ENCODE measurements at places on chromosomes 11 and 22.

GRCh38 chr22:46592390-46592872, 27.8 kb upstream of the GRAMD4 start:
- peak; percentile 26 for DNase-seq

GRCh38 chr11:91587131-91587530, 637.5 kb upstream of the FAT3 start:
- DNase-seq, result no peak

GRCh38 chr11:68031144-68031464, 623 bp downstream of the NDUFS8 start:
- peak; percentile 12 for DNase-seq

DNA sequence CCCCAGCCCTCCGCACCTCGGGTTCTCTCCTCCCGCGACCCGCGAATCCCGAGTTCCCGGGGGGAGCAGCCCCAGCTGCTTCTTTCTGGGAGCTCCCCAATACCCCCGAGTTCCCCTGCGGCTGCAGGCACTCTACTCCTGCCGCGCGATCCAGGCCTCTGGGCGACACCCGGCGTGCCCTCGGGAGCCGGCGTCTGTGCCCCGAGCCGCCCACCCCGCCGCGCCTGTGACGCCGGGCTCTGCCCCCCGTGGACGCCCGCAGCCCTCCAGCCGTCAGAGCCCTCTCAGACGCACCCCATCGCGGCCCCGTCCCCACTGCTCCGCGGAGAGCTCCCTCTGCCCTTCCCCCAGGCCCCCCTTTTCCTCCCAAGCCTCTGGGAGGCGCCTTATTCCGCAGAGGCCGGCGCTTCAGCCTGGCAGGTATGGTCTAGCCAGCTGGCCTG, 422 bp downstream of the GLB1L2 start:
- DNase-seq, result no peak

GRCh38 chr22:50139843-50140415, 30.6 kb upstream of the PANX2 start:
- no peak for DNase-seq

DNA sequence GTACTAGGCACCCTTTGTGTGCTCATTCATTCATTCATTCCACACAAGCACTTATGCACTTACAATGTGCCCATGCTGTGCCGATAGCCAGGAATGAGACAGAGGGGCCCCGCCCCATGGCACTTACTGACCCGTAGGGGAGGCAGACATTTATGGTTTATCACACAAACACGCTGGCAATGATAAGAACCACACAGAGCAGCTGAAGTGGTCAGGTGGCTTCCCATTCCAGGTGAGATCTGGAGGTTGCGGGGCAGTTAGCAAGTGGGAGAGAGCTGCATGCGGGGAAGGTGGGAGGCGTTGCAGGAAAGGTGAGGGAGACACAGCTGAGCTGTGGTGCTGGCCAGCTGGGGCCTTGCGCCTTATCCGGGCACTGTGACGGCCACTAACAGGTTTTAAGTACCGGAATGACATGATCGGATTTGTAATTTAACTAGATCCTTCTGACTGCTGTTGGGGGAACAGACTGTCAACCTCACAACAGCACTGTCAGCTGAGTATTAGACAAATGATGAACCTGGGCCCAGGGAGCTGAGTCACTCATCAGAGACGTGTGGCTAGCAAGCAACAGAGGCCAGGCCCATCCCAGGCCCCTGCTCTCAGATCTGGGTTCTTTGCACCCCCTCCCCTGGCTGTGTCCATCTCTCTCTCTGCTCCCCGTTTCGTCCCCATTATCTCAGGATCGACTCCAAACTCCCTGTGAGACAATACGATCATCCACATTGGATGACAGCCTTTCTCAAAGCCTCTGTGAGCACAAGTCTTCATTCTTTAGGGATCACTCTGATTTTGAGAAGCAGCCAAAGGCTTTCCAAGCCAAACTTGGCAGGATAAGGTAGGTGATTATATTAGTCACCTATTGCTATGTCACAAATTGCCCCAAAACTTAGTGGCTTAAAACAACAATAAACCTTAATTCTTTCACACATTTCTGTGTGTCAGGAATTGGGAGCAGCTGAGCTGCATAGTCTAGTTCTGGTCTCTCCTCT, 28.4 kb downstream of the RASD2 start:
- DNase-seq, result no peak

DNA sequence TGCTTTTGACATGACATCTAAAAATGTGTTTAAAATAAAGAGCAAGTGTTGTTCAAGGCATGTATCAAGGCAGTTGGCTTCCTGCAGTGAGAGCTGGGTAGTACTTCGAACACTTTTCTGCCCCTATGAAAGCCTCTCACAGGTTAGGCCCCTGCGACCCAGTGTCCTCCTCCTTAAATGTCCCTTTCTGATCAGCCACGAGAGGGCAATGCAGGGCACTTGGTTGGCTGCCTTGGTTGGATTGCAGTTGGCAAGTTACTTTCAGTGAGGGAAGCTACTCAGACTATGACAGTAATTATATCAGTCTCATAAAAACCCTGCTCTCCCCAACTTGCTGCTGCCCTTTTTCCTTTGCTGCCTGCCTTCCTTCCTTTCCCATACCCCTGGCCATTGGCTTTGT, 743.8 kb downstream of the NTM start:
- DNase-seq, result no peak

GRCh38 chr11:115872416-115872815, 368.2 kb upstream of the CADM1 start:
- DNase-seq, result no peak

- DNase-seq, result no peak
Observed at GRCh38 chr22:19097518-19097917, 24.7 kb downstream of the DGCR2 start.

DNA sequence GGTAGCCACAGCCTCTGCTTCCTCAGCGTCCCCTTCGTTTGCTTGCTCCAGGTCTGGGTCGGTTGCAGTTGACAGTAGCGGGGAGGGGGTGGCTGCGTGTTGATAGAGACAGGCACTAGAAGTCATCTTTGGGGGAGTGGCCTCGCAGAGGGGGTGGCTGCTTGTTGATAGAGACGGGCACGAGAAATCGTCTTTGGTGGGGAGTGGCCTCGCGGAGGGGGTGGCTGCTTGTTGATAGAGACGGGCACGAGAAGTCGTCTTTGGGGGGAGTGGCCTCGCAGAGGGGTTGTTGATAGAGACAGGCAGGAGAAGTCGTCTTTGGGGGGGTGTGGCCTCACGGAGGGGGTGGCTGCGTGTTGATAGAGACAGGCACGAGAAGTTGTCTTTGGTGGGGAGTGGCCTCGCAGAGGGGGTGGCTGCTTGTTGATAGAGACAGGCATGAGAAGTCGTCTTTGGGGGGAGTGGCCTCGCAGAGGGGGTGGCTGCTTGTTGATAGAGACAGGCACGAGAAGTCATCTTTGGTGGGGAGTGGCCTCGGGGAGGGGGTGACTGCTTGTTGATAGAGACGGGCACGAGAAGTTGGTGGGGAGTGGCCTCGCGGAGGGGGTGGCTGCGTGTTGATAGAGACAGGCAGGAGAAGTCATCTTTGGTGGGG, 328.3 kb downstream of the TBC1D22A start:
- DNase-seq, result peak; percentile 6

- no peak for DNase-seq
Observed at GRCh38 chr11:106540001-106540400, 462.5 kb downstream of the AASDHPPT start.

GRCh38 chr11:78318321-78319114, 99.1 kb downstream of the GAB2 start:
- DNase-seq, result no peak

- no peak for DNase-seq
Observed at GRCh38 chr22:37160027-37160426, 10.3 kb upstream of the IL2RB start.

GRCh38 chr22:17569971-17570511, 6.7 kb downstream of the SLC25A18 start:
- DNase-seq, result no peak

DNA sequence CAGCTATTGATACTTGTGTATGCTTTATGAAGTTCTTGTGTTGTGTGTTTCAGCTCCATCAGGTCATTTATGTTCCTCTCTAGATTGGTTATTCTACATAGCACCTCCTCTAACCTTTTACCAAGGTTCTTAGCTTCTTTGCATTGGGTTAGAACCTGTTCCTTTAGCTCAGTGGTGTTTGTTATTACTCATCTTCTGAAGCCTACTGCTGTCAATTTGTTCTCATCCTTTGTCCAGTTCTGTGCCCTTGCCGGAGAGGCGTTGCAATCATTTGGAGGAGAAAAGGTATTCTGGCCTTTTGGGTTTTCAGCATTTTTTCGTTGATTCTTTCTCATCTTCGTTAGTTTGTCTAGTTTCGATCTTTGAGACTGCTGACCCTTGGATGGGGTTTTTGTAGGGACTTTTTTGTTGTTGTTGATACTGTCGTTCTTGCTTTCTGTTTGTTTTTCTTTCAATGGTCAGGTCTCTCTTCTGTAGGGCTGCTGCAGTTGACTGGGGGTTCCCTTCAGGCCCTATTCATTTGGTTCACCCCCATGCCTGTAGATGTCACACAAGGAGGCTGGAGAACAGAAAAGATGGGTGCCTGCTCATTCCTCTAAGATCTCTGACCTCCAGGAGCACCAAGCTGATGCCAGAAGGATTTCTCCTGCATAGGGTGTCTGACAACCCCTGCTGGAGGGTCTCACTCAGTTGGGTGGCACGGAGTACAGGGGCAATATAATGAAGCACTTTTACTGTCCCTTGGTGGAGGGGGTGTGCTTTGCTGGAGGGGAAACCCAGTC, 35.9 kb upstream of the MUC15 start:
- no peak for DNase-seq

DNA sequence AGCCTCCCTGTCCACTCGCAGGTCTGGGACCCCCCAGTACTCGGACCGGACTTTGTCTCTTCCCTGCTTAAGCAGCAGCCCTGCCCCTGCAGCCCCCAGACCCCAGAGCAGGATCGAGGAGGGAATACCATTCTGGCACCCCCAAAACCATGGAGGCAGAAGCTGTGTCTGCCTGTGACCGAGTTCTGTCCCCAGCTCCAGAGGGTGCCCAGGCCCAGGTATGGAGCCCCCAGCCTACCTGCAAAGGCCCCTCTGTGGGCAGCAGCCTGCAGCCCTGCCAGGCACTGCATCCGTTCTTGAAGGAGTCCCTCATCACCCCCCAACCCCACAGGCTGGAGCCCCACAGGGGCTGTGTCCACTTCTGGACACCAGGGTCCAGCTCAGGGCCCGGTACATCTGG, 163.8 kb downstream of the BRD1 start:
- no peak for DNase-seq

DNA sequence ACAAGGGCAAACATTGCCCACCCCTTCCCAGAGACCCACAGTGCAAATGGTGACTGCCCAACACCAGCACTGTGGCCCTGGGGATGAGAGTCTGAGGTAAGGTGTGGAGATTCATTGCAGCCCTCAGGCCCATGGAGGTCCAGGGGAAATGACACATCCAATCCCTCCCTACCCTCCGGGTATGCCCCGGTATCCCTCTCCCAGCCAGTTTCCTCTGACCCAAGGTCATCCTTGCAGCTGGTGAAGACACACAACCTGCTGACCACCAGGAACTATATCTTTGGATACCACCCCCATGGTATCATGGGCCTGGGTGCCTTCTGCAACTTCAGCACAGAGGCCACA, 18.9 kb upstream of the UVRAG start:
- DNase-seq, result no peak

DNA sequence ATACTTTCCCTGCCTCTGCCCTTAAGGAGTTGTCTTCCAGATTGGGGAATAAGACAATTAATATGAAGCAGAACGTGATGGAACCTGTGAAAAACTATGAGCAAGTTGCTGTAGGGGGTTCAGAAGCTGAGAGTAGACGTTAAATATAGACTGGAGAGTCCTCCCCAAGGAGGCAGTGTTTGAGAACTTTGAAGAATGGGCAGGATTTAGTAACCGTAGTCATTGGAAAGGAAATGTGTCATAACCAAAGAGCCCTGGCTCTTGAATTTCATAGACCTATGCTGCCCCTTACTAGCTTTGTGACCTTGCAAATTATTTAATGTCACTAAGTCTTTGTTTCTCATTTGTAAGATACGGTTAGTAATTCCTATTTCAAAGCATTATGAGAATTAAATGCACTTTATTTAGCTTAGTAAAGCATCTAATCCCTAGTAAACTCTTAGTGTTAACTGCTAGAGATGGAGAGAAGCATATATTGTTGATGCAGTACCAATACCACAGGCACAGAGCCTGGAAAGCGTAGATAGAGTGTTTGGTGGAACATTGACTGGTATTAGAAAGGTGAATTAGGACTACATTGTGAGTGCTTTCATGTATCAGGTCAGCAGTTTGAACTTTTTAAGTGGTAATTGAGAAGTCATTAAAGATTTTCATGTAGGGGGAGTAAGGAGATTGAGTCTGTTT, 54.1 kb downstream of the MCAM start:
- DNase-seq, result peak; percentile 40

GRCh38 chr11:122861631-122862030, 20.9 kb upstream of the JHY start:
- no peak for DNase-seq

GRCh38 chr11:94325681-94326080, 21.3 kb downstream of the IZUMO1R start:
- DNase-seq, result peak; percentile 48

DNA sequence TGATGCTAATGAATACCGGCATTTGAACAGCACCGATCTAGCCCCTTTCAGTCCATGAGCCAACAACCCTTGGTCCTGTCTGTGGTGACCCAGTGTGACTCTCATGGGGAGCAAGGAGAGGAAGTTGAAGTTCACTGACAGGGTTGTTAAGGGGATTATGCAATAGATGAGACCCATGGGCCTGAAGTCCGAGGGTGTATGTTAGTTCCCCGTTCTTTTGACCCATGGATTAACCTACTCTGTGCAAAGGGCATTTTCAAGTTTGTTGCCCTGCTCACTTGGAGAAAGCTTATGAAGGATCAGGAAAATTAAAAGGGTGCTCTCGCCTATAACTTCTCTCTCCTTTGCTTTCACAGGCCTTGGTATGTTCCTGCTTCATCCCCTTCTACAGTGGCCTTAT, 4.9 kb downstream of the PNPLA3 start:
- DNase-seq, result no peak

DNA sequence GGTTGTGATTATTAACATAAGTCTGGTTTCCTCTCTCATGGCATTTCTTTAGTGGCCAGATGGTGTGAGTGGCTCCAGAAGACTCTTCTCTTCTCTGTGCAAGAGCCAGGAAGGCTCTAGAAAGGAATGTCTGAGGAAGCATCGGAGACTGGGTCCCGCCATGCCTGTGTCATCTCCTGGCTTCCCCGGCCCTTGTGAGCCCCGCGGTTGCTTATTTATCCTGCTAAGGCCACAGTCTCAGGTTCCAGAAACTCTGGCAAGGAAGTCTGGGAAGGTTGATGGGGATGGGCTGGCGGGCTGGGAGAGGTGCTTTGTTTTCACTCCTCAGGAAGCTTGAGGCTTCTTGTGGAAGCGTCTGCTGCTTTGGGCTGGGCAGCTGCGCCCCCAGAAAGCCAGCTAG, 18.9 kb downstream of the BCR start:
- no peak for DNase-seq
